ENCODE measurements at places on chromosomes 1 and 21.

- no peak for DNase-seq
Measured at GRCh38 chr1:159800177-159800930, 1.8 kb upstream of the FCRL6 start.

GRCh38 chr1:61391730-61392129 is 309.4 kb downstream of the NFIA start:
- no peak for DNase-seq

DNA sequence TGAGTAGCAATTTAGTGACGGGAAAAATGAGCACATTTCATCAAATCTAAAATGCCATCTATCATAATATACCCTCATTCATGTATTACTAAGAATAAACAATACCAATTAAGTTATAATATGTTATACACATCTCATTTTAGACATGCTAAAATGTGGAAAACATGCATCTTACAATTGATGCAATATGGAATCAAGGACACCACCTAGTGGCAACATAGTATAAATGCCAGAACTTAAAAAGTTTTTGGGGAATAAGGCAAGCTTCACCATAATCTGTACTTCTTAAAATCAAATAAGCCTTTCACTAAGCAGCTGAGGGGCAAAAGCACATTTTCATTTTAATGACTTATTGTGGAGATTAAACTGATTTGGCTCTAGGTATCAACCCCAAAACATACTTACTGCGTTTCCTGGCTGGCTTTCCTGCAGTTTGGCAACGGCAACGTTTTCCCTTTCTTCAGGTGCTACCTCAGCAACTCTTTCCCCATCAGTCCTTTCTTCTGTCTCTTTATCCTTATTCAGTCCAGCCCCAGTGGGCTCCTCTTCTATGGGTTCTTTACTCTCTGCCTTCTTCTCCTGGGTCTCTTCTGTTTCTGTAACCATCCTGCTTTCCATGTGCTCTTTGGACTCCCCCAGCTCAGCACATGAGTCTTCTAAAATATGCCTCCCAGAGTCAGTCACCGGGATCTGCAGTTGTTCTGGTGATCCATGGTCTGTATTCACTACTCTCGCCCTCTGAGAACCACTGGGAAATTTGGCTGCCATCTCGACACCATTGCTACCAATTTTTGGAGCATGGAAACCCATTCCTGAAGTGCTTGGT is 11.4 kb downstream of the SDE2 start:
- DNase-seq: no peak

DNA sequence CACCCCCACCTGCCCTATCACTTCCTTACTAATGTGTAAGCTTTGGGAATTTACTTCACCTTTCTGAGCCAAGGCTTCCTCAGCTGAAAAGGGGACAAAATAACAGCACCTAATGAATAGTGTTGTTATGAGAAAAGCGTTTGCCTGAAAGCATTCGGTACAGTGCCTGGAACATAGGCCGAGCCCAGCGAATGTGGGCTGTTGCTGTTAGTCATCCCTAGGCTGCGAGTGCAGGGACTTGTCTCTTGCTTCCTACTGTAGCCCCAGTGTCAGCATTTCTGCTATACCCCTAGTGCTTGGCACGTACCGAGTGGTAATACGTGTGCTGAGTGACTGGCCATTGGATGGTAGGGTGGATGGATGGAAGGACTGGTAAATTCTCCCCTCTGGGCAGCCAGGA is 16.7 kb upstream of the KPNA6 start:
- no peak for DNase-seq

GRCh38 chr1:228314315-228314657 is 92.3 kb downstream of the TRIM11 start:
- no peak for DNase-seq

DNA sequence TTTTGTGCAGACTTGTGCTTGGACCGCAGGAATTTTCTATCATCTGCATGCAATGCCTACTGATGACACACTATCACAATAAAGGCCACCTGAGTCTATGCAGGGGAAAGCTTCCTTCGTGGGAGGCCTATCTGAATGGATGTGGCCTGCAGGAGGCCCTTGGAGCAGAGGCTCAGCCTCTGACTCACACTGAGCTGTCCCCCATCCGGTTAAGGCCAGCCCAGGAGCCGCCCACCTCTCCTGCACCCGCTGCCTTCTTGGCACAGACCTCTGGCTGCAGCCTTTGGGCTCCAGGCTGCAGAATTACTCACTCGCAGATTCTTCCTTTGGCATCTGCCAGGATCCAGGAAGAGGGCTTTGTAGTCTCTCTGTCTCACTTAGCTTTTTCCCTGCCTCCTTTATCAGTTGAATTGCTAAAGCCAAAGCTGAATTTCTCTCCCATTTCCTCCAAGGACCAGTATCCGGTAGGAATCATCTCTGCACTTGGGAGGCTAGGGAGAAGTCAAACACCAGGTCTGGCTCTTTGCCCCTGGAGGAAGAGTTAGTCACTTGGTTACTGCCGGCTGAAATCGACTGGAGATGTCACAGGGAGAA is 65.1 kb upstream of the JUN start:
- peak; percentile 85 for DNase-seq

- no peak for DNase-seq
Measured at GRCh38 chr1:66840929-66841328, 39.9 kb upstream of the INSL5 start.

DNA sequence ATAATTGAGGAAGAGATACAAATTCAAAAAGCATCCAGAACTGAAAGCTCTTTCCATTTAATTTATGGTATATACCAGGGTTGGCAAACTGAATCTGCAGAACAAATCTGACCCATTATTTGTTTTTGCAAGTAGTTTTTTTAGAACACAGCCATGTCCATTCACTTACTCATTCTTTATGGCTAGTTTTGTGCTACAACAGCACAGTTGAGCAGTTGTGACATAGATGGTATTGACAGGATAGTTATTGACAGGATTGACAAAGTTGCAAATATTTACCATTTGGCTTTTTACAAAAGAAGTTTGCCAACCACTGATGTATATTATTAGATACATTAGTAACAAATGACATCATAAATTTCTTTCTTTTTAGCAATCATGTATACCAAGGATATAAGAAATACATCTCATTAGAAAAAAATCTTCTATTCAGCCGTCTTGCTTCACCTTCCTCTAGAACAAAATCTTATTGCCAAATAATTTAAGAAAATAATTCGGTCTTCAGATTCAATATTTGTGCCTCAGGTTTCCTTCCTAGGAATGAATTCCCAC is 9.4 kb downstream of the ADAMTS1 start:
- DNase-seq: no peak

GRCh38 chr1:197234581-197234980 is 33.5 kb upstream of the CRB1 start:
- no peak for DNase-seq

GRCh38 chr1:203026031-203026665 is at the start of gene PPFIA4:
Gene PPFIA4 (plus strand): TSS chr1:203026491. CDS start chr1:203039009, 12,518 bp downstream.
- DNase-seq: peak; percentile 86

DNA sequence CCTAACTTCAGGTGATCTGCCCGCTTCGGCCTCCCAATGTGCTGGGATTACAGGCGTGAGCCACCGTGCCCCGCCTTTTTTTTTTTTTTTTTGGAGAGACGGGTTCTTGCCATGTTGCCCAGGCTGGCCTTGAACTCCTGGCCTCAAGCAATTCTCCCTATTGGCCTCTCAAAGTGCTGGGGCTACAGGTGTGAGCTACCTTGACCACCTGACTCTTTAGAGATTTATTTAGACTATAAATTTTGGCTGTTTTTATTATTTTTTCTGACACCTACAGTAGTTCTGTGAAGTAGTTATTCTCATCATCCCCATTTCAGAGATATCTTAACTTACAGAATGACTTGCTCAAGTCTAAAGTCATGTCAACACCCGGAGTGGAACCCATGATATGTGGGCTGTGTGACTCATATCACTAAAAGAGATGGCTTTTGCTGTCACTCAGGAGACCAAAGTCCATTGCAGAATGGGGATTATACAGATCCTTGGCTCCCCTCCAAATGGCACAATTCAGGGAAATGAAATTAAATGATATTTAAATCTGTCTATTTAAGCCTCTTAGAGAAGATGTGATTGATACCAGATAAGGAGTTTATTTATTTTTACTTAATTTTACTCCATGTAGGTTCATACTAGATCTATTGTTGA is 93.2 kb downstream of the CTH start:
- no peak for DNase-seq

DNA sequence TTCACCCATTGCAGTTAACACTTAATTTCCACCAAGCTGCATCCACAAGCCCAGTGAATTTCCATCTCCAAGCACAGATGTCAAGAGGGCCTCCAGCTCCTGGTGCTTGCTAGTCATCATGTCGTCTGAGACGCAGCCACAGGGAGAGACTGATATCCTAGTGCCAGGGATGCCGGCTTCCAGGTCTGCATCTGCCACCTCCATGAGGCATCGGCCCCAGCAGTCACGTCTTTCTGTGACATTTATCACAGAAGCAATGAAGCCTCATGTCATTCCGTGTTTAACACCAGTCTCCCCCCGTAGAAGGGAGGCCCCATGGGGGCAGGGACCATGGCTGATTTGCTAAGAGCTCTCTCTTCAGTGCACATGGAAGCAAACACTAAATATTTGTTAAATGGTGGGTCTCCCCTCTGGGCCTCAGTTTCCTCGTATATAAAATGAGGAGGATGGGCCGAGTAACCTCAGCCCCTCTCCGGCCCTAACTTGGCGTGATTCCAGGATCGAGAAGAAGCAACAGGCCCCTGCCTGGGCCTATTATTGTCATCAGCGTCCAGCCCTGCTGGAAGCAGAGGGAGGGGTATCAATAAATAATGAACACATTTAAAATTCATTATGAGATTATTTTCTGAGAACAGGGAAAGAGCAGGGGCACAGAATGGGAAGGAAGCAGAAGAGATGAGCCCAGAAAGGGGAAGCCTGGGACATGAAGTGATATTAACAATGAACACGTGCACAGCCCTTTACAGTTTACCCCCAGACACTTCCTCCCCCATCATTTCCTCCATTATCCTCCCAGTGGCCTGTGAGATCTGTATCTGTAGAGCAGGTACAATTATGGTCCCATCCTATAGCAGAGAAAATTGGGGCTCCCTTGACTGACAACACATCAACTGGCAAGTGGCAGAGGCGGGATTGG is 837 bp upstream of the C1QB start:
- DNase-seq: no peak

DNA sequence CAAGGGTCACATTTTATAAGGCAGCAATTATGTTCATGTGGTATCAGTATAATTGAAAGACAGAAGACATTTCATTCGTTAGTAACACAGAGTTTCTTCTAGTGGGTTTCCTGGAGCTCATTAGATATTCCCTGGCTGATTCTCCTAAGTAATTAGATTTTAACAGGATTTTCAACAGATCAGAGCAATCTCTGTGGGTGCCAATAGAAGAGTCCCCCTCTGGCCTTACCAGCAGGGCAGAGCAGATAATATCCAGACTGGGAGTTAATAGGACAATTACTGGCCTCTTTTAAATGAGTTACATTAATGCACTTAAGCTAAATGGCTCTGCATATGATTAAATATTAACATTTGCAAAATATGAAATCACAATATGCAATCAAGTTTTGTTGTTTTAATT is 74.2 kb upstream of the FOXD3 start:
- no peak for DNase-seq

GRCh38 chr21:36120304-36120888 is 14.5 kb upstream of the CBR3 start:
- no peak for DNase-seq

GRCh38 chr21:42032968-42033367 is 22.8 kb upstream of the ZBTB21 start:
- no peak for DNase-seq

DNA sequence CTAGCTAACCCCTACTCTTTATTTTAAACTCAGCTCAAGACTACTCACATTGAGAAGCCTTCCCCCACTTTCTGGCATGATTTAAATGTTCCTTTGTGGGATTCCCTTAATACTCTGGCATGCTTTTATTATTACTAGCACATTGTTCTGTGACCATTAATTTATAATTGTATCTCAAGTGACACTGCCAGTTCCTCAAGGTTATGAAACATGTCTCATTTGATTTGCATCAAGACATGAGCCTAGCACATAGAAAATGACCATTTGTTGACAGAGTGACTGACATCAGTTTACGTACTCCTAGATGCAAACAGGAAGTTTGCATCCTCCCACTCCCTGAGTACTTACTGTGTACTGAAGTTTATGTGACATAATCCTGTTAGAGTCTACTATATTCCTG is 15.2 kb downstream of the RGS4 start:
- DNase-seq: no peak

DNA sequence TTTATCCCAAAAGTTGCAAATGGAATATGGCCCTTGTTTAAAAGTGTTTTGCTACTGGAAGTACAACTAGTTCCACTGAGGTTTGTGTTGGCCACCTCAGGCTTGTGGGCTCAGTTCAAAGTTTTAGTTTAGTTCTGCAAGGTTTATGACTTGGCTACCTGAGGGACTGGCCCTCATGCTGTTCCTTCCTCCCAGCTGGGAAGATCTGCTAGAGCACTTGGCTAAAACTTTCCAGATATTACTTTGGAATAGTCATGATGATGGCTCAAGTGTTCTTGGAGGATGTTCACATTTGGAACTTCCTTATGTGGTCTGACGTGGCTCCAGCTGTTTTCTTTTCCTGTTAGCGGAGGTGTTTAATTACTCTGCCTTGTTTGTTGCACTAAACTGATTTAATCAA is 110.2 kb upstream of the IVNS1ABP start:
- DNase-seq: no peak

DNA sequence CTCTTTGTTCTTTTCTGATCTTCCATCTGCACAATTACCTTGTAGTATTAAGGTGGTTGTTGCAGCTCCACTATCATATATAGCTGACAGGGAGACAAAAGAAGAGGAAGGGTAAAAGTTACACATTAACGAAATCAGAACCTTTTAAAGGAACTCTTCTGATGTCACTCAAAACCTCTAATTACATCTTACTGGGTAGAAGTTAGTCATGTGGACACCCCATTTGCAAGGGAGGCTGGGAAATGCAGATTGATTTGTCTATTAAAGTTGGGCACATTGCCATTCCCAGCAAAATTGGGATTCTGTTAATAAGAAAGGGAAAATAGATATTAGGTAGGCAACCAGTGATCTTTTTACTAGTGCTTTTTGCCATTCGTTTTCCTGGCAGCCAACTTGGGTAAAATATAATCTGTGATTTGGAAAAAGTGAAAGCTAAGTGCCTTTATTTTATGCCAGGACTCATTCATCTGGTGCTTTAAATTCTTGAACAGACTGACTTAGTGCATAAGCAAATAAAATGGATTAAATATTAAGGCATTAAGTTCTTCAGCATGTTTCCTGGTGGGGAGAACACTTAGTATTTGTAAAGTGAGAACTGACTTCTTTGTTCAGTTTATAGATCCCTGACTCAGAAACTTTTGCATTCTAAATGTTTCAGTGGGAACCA is 71.3 kb downstream of the DNM3 start:
- no peak for DNase-seq

DNA sequence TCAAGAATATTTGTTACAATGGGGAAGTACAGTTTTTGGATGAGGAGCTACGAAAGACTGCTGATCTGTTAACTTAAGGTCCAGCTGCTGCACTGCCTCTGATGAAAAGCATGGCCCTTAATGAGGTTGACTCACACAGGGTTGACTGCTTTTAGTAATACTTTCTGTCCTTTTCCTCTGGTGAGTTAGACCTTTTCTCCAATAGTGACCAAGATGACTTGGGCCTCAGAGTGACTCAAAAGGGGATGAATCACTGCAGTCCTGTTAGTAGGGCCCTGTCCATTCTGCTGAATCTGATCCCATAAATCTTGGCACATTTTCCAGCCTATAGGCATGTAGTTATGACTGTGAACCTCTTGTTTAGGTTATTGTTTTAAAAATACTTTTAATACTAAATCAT is 2.7 kb downstream of the DISP1 start:
- no peak for DNase-seq

- DNase-seq: no peak
Measured at GRCh38 chr1:111803951-111804350, 48.2 kb downstream of the DDX20 start.

All from adrenal gland (tissue), 19 donors.